ENCODE measurements at places on chromosomes 3 and 15.

GRCh38 chr15:47184908-47185801 lies 532.1 kb upstream of the SEMA6D start:
- DNase-seq: no peak

GRCh38 chr3:34675383-34676120 lies 877.1 kb downstream of the PDCD6IP start:
- DNase-seq: peak; percentile 31

DNA sequence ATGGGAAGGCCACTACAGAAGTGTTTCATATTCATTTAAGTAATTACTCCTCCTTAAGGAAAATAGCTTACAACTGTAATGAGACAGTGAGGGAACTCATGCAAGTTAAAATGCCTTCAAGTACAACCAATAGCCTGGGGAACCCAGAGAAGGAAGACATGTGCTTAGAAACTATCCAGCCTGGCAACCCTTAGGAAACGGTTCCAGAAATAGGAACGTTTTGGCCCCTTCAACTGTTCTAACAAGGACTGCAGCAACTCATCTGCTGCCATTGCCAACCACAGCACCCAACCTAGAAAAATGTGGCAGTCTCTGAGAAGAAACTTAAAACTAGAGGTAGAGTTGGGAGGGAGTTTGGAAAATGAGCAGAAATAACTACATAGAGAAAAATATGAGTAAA lies 147.5 kb upstream of the STRIT1 start:
- DNase-seq: no peak

GRCh38 chr3:70702132-70702531 lies 389.7 kb upstream of the MDFIC2 start:
- DNase-seq: no peak

- peak; percentile 77 for DNase-seq
Observed at GRCh38 chr3:172646439-172647015, 64.3 kb downstream of the NCEH1 start.

- DNase-seq: no peak
Observed at GRCh38 chr3:25362118-25362517, 65.9 kb upstream of the RARB start.

DNA sequence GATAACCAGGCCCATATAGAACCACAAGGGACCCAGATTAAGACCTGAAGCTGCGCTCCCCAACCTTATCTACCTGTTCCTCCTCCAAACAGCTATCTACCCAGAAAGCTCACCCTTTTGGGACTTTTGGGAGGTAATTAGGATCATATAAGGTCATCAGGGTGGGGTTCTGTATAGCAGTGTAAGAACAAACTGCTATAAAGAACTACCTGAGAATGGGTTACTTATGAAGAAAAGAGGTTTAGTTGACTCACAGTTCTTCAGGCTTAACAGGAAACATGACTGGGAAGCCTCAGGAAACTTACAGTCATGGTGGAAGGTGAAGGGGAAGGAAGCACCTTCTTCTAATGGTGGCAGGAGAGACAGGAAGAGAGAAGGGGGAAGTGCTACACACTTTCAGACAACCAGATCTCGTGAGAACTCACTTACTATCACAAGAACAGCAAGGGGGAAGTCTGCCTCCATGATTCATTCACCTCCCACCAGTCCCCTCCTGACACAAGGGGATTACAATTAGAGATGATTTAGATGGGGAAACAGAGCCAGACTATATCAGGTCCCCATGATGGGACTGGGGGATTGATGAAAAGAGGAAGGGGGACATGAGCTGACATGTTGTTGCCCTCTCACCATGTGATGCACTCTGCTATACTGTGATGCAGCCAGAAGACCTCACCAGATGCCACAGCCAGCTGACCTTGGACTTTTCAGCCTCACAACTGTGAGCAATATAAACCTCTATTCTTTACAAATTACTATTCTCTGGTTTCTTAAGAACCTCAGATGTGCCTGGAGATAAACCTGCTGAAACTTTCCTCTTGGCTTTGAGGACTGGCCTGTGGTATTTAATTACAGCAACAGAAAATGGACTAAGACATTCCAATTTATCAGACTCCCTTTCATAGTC lies 15.3 kb upstream of the FMN1 start:
- no peak for DNase-seq

DNA sequence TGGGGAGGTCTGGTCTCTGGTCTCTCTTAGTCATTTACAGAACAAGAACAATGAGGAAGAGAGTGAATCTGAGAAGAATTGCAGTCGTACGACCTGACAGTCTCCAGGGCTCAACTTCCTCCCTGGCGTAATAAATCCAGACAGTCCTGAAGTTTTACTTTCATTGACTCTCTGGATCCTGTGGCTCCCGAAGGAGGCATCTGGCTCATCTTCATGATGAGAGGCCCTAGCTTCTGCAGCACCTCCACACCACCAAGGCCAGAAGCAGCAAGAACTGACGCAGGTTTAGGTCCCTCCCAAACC lies 11.8 kb upstream of the CYFIP1 start:
- DNase-seq: no peak

GRCh38 chr3:163476179-163476578 lies 1602.1 kb downstream of the SI start:
- no peak for DNase-seq

GRCh38 chr15:65334586-65335231 lies 30.2 kb downstream of the RNU5B-1 start:
- DNase-seq: no peak

- peak; percentile 99 for DNase-seq
Observed at GRCh38 chr3:123834631-123835030, 49.5 kb downstream of the MYLK start.

DNA sequence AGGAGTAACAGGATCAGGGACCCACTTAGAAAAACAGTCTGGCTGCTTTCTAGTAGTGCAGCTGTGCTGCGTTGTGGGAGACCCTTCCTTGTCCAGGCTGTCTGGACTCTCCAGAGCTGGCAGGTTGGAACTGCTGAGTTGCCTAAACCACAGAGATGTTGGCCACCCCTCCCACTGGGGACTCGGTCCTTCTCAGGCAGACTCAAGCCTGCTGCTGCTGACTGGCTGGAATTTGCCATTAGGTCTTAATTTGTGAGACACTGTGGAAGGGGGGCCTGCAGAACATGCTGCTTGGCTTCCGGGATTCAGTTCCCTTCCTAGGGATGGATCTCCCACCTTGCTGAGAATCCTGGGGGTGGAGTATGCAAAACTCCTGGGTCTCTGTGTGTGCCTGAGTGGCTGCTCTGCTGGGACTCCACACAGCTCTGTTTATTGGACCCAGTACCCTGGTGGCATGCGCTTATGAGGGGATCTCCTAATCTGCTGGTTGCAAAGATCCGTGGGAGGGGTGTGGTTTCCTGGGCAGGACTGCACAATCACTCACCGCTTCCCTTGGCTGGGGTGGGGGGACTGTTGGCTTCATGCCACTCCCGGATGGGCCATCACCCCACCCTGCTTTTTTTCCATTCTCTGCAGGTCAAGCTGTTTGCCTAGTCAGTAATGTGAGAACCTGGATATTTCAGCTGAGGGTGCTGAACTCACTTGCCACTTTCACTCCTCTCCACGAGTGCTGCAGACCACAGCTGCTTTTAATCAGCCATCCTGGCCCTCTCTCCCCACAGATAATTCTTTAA lies 150.5 kb downstream of the CFAP20DC start:
- DNase-seq: peak; percentile 6

GRCh38 chr15:87849181-87849580 lies 407.4 kb downstream of the NTRK3 start:
- DNase-seq: no peak

DNA sequence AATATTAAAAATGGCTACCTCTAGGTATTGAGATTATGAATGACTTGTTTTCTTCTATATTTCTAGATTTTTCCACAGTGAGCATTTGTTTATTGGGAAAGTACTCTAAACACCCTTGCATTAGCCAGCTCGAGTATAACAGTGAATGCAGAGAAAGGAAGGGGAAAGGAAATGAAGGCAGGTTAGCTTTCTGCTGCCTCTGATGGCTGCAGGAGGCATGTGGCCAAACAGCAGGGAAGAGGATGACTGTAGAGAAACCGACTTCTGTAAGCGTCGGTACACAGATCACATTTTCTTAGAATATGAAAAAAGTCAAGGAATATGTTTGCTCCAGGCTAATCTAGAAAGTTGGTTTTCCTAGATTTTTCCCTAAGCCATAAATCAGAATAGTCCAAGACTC lies 19.8 kb downstream of the GNB5 start:
- no peak for DNase-seq

DNA sequence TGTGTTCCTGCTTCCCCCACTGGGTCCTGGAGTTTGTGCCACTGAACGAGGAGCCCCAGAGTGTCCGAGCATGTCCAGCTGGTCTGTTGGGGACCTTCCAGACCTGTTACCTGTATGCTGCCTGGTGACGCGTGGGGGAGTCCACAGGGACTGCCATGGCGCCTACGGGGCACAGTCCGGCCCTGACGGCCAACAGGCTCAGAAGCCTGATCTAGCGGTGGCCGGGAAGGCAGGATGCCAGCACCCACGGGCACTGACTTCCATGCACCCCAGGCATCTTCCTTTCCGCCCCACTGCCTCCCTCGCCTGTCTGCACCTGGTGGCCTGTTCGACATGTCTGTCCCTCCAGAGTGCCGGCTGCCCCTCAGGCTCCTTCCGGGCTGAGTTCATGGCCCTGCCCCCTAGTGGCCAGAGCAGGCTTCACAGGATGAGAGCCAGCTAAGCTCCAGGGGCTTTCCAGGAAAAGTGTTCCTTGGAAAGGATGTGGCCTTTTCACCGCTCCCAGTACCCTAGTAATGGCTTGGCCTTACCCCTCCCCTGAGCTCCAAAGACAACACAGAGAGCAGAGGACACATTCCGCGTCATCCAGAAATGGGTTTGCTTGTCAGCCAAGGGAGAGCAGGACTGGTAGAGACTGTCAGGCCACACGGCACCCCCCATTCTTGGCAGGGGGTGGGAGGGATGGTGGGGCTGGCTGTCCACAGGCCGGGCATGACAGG lies 35.7 kb downstream of the NGRN start:
- DNase-seq: peak; percentile 71

DNA sequence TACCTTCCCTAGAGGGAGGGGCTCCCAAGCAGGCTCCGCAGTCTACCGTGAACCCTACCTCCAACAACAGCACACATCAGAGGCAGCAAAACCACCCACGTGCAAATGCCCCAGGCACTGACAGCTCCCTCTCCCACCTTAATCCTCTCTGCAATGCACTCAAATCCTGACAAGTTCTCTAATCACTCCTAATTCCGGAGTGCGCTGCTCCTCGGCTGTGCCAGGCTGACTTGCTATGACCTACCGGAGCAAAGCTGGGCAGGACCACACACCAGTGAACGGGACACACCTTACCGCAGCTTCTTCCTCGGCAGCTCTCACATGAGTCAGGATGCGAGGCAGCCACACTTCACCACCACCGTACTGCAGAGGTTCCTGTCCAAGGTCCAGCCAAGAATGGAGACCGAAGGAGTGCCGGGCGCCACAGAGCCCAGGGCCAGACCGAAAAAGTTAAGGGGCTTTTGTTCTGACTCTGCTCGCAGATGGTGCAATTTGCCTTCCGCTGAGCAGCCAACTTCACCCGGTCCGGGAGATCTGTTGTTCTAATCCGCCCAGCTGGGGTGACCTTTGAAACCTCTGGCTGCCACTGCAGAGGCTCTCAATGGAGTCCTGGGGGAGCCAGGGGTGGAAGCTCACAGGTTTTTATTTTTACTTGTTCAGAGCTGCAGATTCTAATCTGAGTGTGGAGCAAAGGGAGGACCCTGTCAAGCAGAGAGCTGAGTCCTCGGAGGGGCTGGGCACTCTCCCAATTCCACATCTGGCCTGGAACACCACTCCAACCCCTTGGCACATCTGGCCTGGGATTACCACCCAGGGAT lies 84.4 kb downstream of the MYLK start:
- DNase-seq: peak; percentile 73

DNA sequence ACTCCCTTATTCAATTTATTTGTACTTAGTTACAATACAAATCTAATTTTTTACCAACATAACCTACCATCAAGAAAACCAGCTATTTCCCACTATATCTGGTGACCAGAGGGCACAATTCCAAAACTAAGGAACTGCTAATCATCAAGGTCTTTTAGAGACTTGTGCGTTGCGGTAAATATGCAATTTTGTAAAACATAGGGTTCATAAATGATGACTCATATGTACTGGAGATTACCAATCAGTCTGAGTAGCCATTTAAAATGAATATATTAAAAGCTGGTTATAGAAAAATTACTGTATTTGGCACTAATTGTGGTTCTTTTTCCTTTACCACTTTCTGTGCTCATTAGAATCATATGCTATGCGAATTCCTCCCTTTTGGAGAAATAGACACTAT lies 859.6 kb downstream of the ROBO1 start:
- no peak for DNase-seq

DNA sequence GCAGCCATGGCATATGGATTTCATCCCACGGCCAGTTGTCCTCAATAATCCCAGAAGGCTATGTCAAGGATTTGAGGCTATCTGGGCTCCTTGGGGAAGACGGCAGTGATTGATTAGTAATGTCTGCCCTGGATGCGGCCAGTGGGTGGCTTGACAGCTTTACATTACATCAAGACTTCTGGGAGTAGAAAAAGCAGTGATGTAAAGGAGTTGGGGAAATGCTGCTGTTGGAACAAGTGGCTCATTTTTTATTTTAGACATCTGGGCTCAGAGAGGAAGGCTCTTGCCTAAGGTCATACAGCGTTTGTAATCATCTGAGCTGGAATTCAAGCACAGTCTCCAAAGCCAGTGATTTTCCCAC lies 94.1 kb downstream of the FLNB start:
- DNase-seq: no peak

- DNase-seq: peak; percentile 4
Observed at GRCh38 chr15:42679285-42680141, 57.4 kb downstream of the CDAN1 start.

DNA sequence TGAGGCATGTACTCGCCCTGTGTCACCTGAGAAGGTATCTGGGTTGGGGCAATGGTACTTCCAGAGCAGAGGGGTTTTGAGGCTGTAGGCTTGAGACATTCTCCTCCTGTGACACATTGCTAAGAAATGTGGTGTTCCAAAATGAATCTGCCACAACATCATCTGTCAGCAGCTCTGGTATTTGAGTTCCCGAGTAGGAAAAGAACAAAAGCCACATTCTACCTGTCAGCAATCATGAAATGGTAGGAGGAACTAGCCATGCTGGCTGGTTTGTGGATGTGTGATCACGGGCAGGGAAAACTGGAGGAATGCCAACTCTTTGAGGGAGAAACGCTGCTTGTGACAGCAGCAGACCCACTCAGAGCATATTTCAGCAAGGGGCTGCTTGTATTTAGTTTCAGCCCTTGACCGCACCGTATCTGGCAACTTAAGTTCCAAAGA lies 579.4 kb upstream of the TBL1XR1 start:
- peak; percentile 75 for DNase-seq

DNA sequence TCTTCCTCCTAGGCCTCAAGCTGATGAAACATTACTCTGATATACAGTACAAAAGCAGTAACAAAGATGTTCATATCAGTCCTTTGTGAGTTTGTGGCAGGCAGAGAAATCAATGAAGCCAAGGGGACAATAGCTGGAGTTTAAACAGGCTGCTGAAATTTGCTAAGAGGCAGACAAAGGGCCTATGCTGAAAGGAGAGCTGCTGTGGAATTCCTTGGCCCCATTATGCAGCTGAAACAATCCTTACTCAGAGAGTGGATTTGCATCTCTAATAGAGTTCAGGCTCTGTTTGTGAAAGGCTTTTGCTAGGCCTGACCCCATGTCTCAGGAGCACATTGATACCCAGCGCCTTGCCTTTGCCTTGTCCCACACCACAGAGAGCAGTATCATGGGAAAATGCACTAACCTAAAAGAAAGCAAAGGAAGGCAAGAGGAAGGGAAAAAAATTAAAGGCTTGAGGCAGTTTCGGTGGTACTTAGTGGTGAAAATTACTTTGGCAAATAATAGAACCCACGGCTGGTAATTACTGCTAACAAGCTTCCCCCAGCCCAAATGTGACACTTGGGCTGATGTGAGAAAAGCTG lies 195.0 kb upstream of the EPHA3 start:
- DNase-seq: no peak

All from EH (cell line).